ENCODE measurements at places on chromosomes 13 and 19.

GRCh38 chr13:98318263-98318878 is 141.3 kb upstream of the RNF113B start:
- DNase-seq = no peak

DNA sequence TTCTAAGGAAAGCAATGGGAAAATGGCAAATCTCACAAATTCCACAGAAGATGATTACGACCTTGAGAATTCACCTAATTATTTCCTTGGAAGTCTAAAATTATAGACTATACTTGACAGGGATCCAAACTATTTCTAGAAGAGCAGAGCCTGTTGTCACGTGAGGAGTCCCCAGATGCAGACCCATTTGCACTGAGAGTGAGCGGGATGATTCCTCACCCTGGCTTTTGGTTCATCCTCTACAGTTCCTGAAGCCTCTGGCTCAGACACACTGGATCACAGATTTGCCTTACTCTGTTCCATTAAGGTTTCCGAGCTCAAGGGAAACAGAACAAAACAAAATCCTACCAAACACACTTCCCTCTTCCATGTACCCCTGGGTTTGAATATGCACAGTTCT is 23.0 kb upstream of the CYSLTR2 start:
- DNase-seq = no peak

DNA sequence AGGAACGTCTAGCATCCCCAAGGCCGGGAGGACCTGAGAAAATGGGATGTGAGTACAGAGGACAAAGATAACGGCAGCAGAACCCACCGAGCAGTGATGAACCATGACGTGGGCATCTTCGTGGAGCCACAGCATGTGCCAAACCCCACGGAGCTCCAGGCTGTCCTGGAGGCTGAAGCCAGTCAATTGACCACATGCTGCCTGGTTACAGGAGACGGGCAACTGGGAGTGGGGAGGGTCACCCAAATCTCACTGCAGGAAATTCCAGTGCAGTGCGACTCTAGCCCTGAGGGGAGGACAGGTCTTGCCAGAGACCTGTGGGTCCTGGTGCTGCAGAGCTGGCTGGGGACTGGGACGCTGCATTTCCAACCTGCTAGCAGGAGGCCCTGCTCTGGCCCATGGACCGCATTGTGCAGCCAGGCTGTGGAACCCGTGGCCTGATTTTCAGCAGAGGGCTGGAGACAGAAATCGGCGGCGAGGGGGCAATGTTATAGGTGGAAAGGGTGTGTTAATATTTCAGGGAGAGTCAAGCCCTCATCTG is 3.2 kb upstream of the GRTP1 start:
- DNase-seq = no peak

DNA sequence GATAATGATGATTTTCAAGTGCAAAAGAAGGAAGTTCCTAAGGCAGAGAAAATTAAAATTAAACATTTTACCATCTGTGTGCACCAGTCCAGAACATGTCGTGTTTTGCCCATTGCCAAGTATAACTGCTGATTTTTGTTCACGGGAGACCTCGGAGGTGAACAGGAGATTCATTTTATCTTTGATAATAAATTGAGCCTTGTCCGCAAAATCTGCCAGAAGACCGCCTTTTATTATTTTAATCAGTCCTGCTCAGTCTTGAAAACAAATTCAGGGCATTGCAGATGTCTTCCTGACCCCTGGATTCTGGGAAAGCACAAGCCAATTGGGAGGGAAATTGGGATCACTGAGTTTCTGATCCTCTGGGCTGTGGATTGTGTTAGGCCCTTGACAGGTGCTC is 165.9 kb downstream of the STK24 start:
- DNase-seq = no peak

- peak; percentile 78 for DNase-seq
Measured at GRCh38 chr19:8307400-8307964, 676 bp downstream of the CD320 start.

GRCh38 chr19:13917888-13918406 is 11.9 kb downstream of the CC2D1A start:
- DNase-seq = no peak

DNA sequence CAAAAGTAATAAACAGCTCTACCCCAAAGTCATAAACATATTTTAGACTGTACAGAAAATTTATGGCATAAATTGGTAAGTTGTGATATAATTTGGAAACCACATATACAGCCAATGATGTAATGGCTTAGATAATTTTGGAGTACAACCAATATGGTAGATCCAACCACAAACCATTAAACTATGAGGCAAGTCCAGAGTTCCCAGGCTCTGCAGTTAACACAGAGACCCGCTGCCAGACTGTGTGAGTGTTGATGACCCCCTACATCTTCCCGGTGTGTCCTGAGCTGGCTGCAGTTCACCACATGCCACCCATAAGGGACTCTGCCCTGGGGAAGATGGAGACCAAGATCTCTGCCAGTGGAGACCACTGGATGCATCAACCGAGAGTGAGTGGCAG is 9.9 kb upstream of the SERPINE3 start:
- no peak for DNase-seq
